ENCODE measurements at places on chromosomes 6 and 20.
A peak's percentile ranks its signal among the peaks of the same experiment; 100 is the strongest.

GRCh38 chr6:121571455-121571854 is 136.0 kb downstream of the GJA1 start:
- no peak for DNase-seq

DNA sequence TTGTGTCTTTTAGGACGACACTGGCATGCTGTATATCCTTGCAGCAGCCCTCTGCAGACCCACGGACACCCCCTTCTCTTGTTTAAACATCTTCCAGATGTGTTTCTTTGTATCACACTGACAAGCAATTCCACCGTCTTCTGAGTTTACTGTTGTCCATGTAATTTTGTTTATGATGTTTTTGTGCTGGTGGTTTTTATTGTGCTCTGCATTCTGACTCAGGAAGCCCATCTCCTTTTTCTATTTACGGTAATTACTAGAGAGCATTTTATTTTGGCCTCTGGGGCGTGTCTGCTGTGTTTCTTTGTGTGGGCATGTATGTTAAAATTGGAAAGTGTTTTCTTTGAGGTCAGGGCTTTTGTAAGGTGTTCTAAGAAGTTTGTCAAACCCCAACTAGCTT is 111.9 kb downstream of the JARID2 start:
- DNase-seq = no peak

DNA sequence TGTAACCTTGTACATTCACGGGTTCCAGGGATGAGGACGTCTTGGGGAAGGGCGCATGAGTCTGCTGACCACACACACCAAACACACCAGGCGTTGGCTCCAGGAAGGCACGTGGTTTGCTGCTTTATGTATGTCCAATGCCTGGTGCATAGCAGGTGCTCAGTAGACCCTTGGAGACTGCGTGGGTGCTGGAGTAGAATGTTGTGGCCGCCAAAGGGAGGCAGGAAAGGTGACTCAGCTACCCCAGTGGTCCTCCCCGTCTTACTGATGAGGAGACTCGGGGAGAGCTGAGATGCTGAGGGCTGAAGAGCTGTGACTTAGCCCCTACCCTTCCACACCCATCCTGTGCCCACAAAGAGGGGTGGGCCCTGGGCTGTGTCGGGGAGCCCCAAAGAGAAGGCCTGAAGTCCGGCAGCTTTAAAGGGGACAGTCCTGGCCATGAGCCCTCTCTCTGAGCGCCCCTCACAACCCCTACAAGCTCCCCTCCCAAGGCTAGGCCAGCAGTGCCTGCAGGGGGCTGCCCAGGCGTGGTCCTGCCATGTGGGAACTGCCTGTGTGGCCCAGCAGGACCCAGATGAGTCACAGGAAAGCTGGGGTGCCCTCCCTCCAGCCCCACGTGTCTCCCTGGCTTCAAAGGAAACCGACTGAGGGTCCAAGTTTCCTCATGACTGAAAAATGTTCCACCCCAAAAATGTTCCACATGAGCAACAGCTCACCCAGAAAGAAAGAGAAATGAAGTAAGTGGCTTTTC is 28.0 kb upstream of the PTGIS start:
- DNase-seq = peak; percentile 59

- DNase-seq = no peak
Measured at GRCh38 chr6:14665827-14666724, 548.5 kb downstream of the CD83 start.

GRCh38 chr20:59708326-59708725 is 104.0 kb downstream of the PHACTR3 start:
- no peak for DNase-seq

- DNase-seq = no peak
Measured at GRCh38 chr6:46799657-46800056, 6.5 kb downstream of the MEP1A start.

- no peak for DNase-seq
Measured at GRCh38 chr6:108130262-108130661, 35.6 kb upstream of the NR2E1 start.

DNA sequence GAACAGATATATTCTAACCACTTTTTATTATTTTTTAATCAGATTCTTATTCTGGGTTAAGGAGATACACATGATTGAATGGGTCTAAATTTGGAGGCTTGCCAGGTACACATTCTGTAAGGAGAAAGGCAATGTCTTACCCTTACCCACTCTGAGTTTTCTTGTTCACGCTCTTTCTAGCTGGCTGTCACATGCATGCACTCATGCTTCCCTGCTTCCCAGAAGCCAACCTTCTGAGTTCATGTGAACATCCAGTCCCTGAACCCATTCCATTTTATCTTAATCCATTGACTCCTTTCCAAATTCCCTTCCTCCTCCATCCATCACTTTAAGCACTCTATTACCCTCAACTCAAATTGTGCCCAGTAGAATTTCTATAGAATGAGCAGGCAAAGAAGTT is 17.5 kb upstream of the MOCS1 start:
- DNase-seq = no peak

GRCh38 chr20:43331906-43332305 is 125.8 kb upstream of the SRSF6 start:
- no peak for DNase-seq

DNA sequence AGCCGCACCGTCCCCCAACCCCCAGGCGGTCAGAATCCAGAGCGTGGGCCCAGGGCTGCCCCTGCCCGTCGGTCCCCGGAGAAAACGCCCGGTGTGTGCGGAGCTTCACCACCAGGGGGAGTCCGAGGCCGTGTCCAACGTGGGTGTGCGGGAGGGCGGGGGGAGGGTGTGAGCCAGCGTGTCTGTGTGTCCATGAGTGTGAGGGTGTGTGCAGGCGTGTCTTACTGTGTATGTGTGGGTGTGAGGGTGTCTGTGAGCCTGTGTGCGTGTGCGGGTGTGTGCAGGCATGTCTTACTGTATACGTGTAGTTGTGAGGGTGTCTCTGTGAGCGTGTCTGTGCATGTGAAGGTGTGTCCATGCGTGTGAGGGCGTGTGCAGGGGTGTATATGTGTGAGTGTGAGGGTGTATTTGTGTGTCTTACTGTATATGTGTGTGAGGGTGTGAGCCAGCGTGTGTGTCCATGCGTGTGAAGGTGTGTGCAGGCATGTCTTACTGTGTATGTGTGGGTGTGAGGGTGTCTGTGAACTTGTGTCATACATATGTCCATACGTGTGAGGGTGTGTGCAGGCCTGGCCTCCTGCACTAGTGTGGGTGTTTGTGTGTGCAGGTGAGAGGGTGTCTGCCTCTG is 24.6 kb upstream of the GATA5 start:
- DNase-seq = peak; percentile 81

DNA sequence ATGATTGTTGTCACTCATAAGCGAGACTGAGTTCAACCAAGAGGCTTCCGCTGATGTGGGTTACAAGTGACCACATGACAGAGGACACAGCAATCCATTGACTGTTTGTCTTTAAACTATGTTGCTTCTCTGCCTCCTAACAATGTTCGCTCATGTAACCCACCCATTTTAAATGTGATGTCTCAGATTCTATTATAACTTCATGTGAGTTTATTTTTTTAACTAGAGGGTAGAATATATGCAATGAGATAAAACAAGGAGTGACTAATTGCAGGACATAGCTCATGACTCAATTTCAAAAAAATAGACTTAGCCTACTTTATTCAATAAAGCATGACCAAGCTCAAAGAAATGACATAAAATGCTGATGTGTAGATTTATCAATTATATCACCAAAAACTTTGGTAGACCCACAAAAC is 119.2 kb upstream of the SASH1 start:
- no peak for DNase-seq

GRCh38 chr20:51299413-51299812 is 243.1 kb downstream of the NFATC2 start:
- no peak for DNase-seq

- DNase-seq = no peak
Measured at GRCh38 chr20:46121184-46121930, 3.2 kb downstream of the CD40 start.

DNA sequence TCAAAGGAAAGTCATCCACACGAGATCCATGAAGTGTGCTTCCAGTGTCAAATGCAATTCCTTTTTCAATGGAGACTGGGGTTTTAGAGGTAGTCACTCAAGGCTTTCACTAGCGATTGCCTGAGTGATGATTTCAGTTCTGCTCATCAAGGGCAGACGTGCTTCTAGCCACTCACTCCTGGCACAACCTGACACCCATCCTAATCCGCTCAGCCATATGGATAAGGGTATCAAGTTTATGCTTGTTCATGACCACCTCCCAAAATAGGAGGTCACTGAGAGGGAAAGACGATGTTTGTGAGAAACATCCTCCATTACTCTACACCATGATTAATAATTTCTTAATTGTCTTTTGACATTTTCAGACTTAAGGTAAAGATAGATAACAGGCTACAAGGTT is 91.3 kb upstream of the HEY2 start:
- DNase-seq = no peak

DNA sequence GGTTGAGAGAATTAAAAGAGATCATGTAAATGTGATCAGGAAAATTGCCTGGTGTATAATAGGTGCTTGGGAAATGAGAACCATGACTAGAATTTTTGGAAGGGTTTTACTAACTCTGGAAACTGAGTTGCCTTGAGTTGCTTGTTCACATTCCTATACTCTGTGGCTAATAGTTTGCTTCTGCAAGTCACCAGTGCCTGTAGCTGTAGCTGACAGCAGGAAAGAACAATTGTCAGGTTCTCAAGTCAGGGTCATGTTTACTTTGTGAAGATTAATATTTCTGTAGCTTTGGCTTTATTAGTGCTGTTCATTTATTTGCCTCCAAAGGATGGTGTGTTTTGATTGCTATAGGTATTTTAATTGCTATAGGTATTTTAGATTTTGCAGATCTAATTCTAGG is 86.5 kb downstream of the EYA2 start:
- no peak for DNase-seq

GRCh38 chr6:34239893-34240292 is 3.2 kb downstream of the HMGA1 start:
- no peak for DNase-seq

- no peak for DNase-seq
Measured at GRCh38 chr6:31663961-31664789, 622 bp downstream of the GPANK1 start.

DNA sequence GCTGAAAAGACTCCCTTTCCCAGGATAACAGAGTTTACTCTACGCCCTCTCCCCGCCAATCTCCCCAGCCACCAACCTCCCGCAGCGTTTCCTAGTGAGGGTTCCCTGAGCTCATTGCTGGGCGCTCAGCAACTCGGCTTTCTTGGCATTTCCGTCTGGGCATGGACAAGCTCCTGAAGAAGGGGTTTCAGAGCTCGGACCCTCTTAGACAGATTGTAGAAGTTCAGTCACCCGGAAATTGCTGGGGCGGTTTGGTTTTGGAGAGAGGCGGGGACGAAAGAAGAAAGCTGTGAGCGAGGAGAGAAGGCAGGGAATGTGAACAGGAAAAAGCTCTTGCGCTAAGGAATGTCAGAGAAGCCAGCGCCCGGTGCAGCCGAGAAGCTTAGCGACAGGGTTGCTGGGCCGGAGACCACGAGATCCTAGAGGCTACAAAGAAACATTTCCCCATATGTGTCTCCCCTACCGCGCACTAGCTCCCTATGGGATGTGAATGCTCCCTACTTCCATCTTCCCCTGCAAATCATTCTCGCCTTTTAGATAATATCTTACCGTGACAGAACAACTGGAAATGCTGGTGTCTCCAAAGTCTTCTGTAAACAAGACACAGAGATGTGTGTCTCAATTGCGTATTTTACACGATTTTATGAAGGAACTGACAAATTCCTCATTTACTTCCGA is 15.8 kb downstream of the POM121L2 start:
- DNase-seq = no peak

DNA sequence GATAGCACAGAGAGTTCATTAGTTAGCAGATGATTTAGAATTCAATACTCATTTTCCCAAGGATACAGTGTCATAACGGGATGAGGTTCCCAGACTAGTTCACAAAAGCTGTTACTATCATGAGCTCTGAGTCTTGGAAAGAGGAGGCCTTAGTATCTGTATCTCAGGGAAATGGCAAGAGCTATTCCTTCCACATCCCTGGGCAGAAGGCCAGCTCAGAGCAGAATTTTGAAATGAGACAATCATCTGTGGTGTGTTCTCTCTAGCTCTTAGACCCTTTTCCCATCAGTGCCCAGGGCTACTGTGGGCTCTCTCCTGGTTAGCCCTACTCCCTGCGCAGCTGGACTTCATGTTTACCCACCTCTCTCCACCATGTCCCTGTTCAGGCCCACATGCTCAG is 64.5 kb downstream of the JAG1 start:
- DNase-seq = no peak

DNA sequence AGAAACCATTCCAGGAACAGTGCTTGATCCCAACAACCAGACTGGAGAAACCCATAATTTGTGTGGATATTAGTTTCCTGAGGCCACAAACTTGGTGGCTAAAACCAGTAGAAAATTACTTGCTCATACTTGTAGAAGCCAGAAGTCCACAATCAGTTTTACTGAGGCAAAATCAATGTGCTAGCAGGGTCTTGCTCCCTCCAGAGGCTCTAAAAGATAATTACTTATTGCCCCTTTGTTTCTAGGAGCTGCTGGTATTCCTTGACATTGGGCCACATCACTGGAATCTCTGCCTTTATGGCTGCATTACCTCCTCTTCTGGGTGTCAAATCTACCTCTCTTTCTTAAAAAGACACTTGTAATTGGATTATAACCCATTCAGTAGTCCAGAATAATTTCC is 142.2 kb upstream of the SAMD5 start:
- no peak for DNase-seq

DNA sequence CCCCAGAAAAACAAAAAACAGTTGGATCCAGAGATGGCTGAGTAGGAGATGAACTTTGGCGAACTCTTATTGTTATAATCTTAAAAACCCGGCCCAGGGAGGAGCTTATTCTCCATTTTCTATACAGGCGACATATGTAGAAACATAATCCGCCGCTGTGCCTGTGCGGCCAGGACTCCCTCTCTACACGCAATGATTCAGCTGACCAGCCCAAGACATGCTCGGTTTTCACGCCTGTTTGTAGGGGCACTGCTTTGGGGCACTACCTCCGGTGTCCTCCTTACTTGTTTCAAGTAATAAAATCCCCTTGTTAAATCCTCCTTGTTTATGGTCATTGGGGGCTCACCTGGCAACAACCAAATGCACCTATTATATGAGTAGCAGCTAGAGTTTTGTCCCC is 89.9 kb downstream of the SEL1L2 start:
- no peak for DNase-seq

GRCh38 chr20:14331646-14332045 is 5.8 kb downstream of the FLRT3 start:
- no peak for DNase-seq

DNA sequence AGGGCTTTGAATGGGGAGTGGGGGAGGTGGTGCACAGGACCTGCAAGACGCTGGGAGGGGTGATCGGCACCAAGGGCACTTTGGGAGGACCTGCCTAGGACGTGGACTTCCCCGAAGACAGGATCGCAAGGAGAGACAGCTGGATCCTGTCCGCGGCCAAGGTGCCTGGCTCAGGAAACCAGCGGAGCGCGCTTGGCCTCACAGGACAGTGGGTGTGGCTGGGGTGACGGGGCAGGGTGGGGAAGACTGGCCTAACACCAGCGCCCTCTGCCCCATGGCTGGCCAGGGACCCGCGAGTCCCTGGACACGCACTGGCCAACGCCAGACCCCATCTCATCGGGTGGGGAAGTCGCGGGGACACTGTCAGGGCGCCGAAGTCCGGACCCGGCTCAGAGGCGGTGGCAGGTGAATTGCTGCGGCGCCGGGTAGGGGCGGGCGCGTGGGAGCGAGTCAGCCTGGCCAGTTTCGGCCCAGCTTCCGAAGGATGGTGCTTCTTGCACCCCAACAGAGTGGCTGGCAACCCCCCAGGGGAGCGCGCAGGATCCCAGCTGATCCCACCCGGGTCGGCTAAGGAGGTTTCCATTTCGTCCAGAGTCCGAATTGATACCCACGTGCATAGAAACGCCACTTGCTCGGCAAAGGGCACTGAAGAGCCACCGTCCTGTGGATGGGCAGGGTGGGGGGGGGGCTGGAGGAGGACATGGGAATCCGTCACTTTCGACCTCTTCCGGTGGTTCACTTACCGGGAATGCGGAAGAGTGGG is 785 bp upstream of the THBD start:
- no peak for DNase-seq
